ENCODE measurements at places on chromosomes 7 and 10.

- DNase-seq, result no peak
Measured at GRCh38 chr7:157797361-157797760, 460.6 kb downstream of the DNAJB6 start.

DNA sequence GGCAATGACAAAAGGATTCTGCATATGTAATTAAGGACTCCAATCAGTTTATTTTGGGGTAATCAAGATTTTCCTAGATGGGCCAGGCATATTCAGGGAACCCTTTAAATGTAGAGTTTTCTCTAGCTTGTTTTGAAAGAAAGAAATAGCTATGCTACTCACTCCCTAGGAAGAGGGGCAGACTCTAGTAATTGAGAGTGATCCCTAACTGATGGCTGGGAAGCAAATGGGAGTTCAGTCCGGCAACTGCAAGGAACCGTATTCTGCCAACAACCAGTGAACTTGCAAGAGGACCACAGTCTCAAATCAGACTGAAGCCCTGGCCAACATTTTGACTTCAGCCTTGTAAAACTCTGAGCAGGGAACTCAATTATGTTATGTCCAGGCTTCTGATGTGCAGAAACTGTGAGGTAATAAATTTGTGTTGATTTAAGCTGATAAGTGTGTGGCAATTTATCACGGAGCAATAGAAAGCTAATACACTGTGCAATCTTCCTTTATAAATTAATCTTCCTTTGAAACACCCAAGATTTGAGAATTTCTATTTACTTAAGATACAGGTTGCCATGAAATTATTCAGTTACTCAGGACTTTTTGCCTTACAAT lies 14.0 kb downstream of the AOAH start:
- no peak for DNase-seq

- DNase-seq, result no peak
Measured at GRCh38 chr10:36177071-36177470, 535.0 kb upstream of the FZD8 start.

- DNase-seq, result no peak
Measured at GRCh38 chr7:3028758-3029093, 14.9 kb downstream of the CARD11 start.

- DNase-seq, result no peak
Measured at GRCh38 chr10:31353574-31353973, 34.6 kb downstream of the ZEB1 start.

- DNase-seq, result no peak
Measured at GRCh38 chr10:15181576-15182156, 13.2 kb upstream of the NMT2 start.
